ENCODE measurements at places on chromosomes 12 and 14. TPM values are rescaled to one million over a fixed set of nuclear protein-coding genes. Genes with fewer than 3 reads are reported as not detected.

GRCh38 chr12:41061192-41061591 is 126.9 kb upstream of the PDZRN4 start:
- DNase-seq: no peak

Gene PRB4
- not detected for total RNA-seq

DNA sequence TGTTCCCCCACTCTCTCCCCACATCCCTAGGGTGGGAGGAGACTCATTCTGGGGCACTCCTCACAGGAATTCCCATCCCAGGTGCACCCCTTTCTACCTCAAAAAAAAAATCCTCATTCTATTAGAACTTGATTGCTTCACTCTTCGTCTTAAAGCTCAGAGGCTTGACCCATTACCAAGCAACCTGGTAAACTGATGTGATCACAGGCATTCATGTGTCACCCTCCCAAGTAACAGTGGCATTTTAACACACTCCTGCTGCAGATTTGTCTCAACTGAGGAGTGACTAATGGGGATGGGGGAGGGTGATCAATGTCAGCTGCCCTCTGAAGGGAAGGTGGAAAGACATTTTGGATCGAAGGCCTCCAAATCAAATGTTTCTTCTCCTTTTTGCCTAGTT is 78.1 kb upstream of the PTHLH start:
- DNase-seq: no peak

- DNase-seq: no peak
Observed at GRCh38 chr12:125634813-125635212, 569.6 kb downstream of the AACS start.

- DNase-seq: no peak
Observed at GRCh38 chr14:63371033-63371432, 52.3 kb upstream of the GPHB5 start.

DNA sequence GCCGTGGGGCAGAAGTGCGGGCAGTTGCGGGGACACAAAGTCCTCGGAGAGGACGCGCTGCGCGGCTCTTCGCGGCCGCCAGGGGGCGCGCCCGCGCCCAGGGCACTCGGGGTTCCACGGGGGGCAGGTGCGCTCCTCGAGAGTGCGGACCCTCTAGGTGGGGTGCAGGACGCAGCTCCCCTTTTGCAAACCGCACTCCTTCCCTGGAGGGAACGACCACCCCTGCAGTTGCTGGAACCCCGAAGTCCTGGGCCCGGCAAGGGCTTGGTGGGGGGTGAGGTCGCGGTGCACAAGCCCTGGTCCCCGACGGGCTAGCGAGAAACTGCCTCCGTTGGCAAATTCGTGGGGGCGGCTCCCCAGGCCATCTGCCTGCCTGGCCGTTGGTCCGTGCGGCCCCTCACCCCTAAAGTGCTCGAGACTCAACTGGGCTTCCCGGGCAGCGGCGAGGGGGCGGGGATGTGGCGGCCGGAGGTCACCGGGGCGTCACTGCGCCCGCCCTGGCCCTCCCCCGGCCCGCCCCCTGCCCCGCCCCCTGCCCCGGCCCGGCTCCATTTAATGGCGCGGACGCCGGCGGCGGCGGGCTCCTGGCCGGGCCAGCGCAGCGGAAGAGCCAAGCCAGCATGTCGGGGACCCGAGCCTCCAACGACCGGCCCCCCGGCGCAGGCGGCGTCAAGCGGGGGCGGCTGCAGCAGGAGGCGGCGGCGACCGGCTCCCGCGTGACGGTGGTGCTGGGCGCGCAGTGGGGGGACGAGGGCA is at the start of gene ADSS1:
TSS of gene ADSS1 (plus strand) at position 579 of the 756 bp plus-strand sequence. CDS start at position 621, 42 bp downstream.
- no peak for DNase-seq

Gene C12orf50
- not detected for total RNA-seq

GRCh38 chr12:41683023-41683422 is 461.7 kb downstream of the GXYLT1 start:
- no peak for DNase-seq

DNA sequence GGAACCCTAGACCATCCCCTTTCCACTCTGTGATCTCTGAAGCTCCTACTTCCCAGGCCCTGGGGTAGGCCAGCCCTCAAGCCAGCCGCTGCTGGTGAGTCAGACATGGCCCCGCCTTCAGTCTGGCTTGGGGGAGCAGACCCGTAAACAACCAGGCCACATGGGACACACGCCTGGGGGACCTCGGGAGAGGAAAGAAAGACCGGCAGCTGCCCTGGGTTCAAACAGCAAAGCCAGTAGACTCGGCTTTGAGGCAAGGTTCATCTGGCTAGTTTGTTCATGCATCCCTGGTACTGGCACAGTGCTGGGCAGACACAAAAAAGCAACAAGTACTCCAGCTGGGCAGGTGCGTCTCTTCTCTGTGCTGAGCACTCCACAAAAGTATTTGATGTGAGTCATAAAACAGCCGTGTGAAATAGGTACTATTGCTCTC is 101.9 kb downstream of the SETD3 start:
- DNase-seq: no peak

Gene OR4E2
- total RNA-seq: not detected

GRCh38 chr14:100261621-100262020 is 22.7 kb downstream of the YY1 start:
- no peak for DNase-seq

Gene TM7SF3
- 40.2 TPM for total RNA-seq

- DNase-seq: no peak
Observed at GRCh38 chr12:30613119-30613830, 82.4 kb downstream of the IPO8 start.

GRCh38 chr12:25347716-25348592 is 97.2 kb upstream of the KRAS start:
- no peak for DNase-seq

DNA sequence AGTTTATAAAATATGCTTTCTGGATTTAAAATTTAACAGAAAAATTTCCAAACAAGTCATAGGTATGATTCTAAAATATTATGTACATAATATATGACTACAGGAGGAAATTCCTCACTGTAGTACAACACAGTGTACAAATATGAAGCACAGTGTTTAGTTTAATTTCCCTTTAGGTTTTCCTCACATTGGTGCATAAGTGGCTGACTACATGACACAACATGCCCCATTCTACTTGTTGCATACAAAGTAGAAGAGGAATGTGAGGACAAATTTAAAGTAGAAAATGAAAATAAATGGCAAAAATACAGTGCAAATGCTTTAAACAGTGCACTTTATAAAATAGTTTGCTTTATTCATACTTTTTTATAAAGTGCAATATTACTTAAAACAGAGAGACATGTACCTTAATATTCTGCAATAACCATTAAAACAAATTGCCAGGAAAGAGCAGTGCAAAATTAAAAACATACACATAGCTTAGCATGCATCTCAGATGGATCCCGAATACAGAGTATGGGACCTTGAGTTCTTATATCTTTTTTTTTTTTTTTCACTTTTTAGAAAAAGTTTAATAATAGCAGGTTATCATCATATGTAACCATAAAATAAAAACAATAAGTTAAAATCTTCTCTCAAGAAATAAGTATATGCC is 54.8 kb upstream of the TTC7B start:
- no peak for DNase-seq

- no peak for DNase-seq
Observed at GRCh38 chr12:96132819-96133218, 61.4 kb upstream of the ELK3 start.

Measured in breast epithelium (tissue), 4 donors.